ENCODE measurements at places on chromosomes 7 and 10.

- DNase-seq = no peak
These were observed 21.8 kb downstream of the MAP3K8 start for GRCh38 chr10:30455816-30456215.

DNA sequence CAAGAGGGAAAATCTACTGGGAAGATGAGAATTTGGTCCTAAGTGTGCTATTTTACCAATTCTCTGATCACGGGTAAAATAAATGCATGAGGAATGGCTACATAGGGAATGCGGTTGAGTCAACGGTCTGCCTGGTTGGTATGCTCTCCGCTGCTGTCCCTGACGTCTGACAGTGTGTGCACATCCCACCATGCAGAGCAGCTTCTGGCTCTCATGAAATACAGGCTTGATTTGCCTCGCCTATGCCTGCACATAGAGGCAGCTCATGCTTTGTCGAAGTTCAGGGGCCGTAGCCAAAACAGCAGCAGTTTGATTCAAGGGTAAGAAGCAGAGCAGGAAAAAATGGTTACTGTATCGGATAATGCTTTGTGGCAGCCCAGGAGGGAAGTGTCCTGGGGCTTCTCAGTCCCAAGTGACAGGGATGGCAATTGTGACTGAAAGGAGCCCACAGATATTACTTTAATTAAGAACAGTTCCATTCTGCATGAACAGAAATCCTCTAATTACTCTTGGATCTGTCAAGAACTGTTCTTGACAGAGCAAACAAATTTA, 268.4 kb upstream of the SLC26A5 start:
- peak; percentile 60 for DNase-seq

- no peak for DNase-seq
These were observed 62.0 kb upstream of the SORCS3 start for GRCh38 chr10:104579136-104579535.

- DNase-seq = no peak
These were observed 553 bp downstream of the VDAC2 start for GRCh38 chr10:75211007-75211691.

DNA sequence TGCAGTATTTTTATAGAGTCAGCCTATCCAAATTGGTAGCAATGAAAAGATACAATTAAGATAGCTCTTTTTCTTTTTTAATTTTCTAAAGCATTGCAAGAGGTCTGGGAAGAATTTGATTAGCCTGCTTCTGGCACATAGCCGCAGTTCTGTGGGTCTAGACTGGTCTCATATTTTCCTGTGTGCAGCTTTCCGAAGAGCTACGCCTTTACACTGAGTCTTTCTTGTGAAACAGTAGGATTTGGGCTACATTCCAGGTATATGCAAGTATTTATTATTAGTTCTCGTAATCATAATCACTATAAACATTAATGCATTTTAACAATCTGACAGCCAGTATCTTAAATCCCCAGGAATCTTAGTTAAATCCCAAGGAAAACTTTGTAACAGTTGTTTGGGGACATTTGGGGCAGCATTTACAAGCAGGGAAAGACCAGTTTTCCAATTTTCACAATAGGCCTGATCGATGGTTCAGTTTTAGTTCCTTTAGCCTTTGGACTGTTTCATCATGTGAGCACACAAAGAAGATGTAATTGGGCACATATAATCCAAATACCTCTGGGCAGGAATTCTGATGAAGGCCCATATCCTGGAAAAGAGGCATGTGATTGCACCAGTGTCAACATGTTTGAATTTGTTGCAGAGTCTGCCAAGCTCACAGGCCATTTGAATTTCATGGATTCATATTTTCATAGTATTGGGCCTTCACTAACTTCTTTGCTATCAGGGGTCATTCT, 287.3 kb downstream of the INHBA start:
- DNase-seq = no peak

DNA sequence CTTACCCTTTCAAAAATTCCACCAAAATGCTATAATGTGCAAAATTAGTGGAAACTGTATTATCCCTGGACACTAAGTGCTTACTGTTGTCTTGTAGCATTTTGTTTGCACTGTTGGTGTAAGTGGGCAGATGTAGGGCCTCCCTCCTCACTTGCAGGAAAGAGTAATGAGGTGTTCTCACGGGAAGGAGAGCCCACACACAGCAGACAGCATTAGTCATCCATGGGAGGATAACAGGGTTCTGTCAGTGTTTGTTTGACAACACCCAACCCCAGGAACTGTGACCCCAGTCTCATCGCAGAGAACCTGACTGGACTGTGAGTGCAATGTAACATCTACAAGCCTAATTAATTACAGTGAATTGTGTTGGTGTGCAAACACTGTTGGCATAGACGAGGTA, 58.7 kb upstream of the VSTM2A start:
- DNase-seq = no peak

- DNase-seq = peak; percentile 34
These were observed at the start of gene DIP2C for GRCh38 chr10:689452-690371. Gene DIP2C, minus strand, starts transcription at chr10:689668. Its CDS starts 90 bp downstream, at chr10:689578.

DNA sequence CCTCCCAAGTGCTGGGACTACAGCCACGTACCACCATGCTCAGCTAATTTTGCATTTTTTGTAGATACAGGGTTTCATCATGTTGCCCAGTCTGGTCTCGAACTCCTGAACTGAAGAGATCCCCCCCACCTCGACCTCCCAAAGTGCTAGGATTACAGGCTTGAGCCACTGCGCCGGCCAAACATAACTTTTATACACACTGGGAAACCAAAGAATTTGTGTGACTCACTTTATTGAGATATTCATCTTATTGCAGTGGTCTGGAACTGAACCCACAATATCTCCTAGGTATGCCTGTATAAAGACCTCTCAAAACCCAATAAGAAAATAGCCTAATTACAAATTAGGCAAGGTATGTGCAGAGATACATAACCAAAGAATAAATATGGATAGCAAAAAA, 182.6 kb upstream of the FEZF1 start:
- DNase-seq = no peak

- no peak for DNase-seq
These were observed 90.9 kb upstream of the PIP4K2A start for GRCh38 chr10:22805304-22805703.

GRCh38 chr7:66050990-66051448, 24.6 kb upstream of the ASL start:
- no peak for DNase-seq

GRCh38 chr10:3857318-3857717, 72.3 kb upstream of the KLF6 start:
- no peak for DNase-seq

DNA sequence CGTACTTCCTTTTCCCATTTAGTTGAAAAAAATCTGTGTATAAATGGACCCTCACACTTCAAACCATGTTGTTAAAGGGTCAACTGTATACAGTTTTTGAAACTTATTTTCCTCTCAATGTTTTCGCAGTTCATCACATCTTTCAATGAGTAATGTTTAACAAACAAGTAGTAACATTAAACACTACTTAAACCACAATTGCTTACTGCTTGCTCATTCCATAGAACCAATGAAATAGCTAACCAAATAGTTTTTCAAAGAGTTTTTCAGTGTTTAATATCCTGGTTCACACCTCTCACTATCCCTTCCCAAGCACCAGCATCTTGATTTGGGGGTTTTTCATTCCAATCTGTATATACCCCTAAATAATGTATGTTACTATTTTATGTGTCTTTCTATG, 9.1 kb downstream of the SEM1 start:
- DNase-seq = no peak

DNA sequence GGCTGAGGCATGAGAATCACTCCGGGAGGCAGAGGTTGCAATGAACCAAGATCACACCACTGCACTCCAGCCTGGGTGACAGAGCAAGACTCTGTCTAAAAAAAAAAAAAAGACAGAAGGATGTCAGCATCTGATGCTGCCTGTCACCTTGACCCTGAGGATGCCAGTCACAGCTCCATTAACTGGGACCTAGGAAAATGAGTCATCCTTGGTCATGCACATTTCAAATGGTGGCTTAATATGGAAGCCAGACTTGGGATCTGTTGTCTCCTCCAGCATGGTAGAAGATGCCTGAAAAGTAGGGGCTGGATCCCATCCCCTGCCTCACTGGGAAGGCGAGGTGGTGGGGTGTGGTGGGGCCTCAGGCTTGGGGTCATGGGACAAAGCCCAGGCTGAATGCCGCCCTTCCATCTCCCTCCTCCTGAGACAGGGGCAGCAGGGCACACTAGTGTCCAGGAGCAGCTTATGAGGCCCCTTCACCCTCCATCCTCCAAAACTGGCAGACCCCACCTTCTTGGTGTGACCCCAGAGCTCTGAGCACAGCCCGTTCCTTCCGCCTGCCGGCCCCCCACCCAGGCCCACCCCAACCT, 1.3 kb downstream of the NOS3 start:
- DNase-seq = no peak

DNA sequence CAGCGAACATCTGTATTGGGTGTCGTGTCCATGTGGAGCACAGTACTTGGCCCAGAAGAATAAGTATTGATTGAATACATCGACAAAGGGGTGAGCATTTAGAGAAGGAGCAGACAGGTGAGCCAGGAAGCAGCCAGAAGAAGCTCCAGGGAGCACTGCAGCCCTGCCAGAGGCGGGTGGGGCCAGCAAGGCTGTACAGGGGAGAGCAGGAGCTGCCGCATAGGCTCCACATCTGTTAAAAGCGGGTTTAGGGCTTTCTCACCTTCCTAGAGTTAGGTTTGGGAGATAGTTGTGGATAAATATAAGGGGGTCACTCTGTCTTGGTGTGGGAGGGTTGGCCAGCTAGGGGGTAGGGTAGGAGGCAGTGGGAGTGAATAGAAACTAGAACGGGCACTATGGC, 1.3 kb upstream of the CPA1 start:
- DNase-seq = no peak

GRCh38 chr10:29804025-29804852, 169.5 kb upstream of the SVIL start:
- no peak for DNase-seq

- no peak for DNase-seq
These were observed 84.8 kb downstream of the RSU1 start for GRCh38 chr10:16732376-16732775.

DNA sequence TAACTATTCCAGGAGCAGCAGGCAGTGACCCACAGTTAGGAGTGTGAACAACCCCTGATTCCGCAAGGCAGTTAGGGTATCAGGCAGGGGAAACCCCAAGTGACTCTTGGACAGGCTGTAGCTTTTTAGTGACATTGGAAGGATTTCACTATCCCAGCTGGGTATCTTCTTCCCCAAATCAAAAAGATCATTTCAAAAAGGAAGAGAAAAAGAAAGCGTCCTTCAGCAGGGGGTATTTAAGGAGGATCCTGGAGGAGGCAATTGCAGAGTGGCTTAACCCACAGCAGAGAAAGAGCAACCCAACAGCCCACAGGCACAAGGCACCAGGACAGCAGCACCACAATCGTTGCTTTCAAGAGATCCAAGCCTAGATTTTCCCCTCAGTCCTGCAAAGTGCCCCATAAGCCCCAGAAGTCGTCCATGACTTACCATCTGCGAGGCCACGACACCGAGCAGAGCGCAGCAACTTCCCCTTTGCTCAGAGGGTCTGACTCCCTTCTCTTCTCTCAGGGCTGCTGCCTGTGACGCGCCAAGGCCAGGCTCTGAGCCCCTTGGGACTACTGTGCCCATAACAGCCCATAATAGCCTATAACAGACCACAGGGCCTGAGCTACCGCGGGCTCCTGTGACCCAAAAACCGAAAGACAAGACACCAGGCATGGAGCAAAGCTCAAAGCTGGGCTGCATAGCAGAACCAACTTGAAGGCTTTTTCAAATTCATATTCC, 19.8 kb downstream of the PIK3AP1 start:
- no peak for DNase-seq

Data from C1 segment of cervical spinal cord (tissue), 14 donors.